ENCODE measurements at places on chromosomes 16 and 17. TPM values are rescaled to one million over a fixed set of nuclear protein-coding genes. Genes with fewer than 3 reads are reported as not detected.

CTRB2 gene
- not detected for total RNA-seq

PARD6A gene
- total RNA-seq, result 3.0 TPM

TVP23A gene
- total RNA-seq, result not detected

C1QTNF8 gene
- not detected for total RNA-seq

C16orf74 gene
- total RNA-seq, result 4.3 TPM

MRPS23 gene
- 12.3 TPM for total RNA-seq

CDH16 gene
- total RNA-seq, result not detected

NXPH3 gene
- not detected for total RNA-seq

HOXB9 gene
- total RNA-seq, result not detected

ARHGAP44 gene
- total RNA-seq, result not detected

CD300H gene
- total RNA-seq, result 0.73 TPM

HOXB1 gene
- total RNA-seq, result not detected

ZNF500 gene
- 7.7 TPM for total RNA-seq

CDR2L gene
- 0.31 TPM for total RNA-seq

CYB5D1 gene
- total RNA-seq, result 8.8 TPM

ARHGDIG gene
- not detected for total RNA-seq

ITGAD gene
- under 0.01 TPM for total RNA-seq

TGFB1I1 gene
- total RNA-seq, result 1.4 TPM

CEP112 gene
- total RNA-seq, result 3.3 TPM

PLD2 gene
- 7.9 TPM for total RNA-seq

STAT5A gene
- 117 TPM for total RNA-seq

TBC1D3C gene
- total RNA-seq, result not detected

ASPA gene
- not detected for total RNA-seq

TCAP gene
- 1.0 TPM for total RNA-seq

Measured in mononuclear cell (primary cell).